ENCODE measurements at places on chromosomes 2 and 18. TPM values are rescaled to one million over a fixed set of nuclear protein-coding genes. Genes with fewer than 3 reads are reported as not detected.
A peak's percentile ranks its signal among the peaks of the same experiment; 100 is the strongest.

The SERPINB12 gene
- total RNA-seq = not detected

The LIMS4 gene
- total RNA-seq = 4.0 TPM

DNA sequence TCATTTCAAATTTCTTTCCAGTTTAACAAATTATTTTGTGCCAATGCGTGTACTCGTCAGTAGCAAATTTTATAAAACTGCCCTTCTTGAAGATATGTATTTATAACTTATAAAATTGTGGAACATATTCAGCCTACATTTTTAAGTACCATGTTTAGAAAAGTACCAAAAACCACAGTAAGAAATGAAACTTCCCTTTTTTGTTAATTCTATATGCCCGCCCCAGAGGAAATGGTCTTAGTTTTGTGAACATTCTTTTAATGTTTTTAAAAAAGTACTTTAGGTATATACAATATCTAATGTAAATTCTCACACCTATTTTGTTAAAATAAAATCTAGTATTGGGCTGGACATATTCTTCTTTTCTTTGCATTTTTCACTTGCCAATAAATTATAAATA lies 1.2 kb downstream of the UGT1A9 start:
- no peak for DNase-seq

- no peak for DNase-seq
These were observed 51.7 kb upstream of the OTX1 start for GRCh38 chr2:62998949-62999348.

DNA sequence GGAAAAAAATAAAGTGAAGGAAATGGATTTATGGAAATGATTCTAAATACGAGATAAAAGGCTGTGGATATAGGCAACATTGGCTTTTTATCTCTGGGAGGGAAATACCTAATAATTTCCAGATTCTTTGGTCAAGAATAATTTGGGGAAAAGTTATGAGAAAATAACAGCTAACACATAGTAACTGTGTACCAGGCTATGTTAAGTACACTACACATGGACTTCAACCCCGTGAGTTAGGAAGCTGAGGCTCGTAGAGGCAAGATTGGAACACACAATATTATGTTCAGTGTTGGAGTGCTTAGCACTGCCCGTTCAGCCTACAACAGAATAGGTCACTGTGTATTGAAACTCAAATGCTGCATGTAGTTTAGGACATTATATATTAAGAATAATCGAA lies 34.3 kb upstream of the GPD2 start:
- DNase-seq = no peak

The PLEKHH2 gene
- total RNA-seq = 3.1 TPM

DNA sequence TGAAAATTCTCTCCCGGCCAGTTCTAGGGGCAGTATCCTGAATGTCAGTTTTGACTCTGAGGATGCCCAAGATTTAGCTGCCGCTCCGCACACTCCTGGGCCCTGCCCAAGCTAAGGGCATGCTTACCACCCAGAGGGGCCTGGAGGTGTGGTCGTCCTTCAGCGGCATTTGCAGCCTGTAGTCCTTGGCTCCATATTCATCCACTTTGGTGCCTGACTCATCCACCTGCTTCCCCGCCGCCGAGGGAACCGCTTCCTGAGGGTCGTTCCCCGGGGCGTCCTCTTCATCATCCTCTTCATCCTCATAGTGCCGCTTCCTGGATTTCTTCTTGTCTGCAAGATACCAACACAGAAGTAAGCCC lies 577 bp downstream of the ERCC3 start:
- no peak for DNase-seq

The SLC4A5 gene
- 1.2 TPM for total RNA-seq

The CPLX4 gene
- not detected for total RNA-seq

- no peak for DNase-seq
These were observed 42.4 kb downstream of the HPCAL1 start for GRCh38 chr2:10345126-10345525.

DNA sequence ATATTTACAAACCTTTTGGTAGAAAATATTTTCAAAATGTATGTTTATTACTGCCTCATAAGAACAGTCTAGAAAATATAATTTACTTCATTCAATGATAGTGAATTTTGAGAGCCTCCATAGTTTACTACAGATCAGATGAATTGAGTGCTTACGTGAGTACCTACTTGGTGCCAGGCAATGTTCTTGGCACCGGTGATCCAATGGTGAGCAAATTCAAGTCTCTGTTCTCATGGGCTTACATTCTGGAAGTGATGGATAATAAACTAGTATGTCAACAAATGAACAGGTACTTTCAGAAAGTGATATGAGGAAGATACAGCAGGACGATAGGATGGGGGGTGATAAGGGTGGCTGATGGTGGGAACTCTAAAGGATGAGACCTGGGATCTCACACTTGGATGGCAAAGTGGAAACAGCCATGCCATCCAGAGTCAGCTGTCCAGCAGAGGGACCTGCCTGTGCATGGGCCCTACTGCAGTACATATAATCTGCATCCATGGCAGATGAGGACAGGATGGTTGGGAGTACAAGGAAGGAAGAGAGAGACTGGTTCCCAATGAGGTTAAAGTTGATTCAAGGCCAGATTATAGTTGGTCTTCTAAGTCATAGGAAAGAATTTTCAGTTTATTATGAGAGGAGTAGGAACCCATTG lies 277.0 kb downstream of the NEDD4L start:
- no peak for DNase-seq

The EDAR gene
- total RNA-seq = not detected

DNA sequence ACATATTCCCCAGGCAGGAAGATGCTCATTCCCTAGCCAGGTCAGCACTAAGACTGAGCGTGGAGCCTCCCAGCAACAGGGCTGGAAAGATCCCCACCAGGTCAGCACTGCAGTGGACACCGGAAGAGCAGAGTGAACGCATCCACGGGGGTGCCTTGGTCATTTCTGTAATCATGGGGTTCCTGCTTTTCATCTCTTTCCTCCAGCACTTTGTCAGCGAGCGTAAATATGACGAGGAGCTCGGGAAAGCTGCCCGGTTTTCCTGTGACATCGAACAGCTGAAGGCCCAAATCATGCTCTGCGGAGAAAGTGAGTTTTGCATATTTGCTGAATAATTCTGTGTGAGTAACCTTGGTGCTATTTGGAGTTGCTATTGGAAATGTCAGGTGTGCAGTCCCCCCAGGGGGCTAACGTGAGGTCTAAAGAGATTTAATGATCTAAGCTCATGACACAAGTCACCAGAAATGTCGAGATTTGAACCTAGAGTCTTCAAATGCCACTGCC lies 40.1 kb downstream of the KCTD18 start:
- DNase-seq = peak; percentile 35

- DNase-seq = no peak
These were observed 26.3 kb downstream of the RHOB start for GRCh38 chr2:20473128-20473527.

GRCh38 chr2:141647353-141647752 lies 483.5 kb downstream of the LRP1B start:
- DNase-seq = no peak

- no peak for DNase-seq
These were observed 5.4 kb upstream of the KCNG2 start for GRCh38 chr18:79792096-79792987.

DNA sequence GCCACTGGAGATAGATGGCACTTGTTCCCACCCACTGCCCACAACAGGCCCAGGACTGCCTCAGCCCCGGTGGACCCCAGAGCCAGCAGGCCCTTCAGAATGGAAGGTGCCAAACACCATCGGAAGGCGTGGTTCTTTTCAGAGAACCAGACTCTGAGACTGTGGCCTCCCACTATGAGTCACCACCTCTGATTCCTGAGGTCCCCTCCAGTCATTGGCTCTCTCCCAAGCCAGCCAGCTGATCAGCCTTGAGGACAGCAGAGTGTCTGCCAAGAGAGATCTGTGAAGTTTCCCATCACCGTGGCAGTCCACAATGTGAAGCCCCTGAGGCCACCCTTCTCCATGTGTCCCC lies 10.4 kb upstream of the MAP3K2 start:
- peak; percentile 94 for DNase-seq

GRCh38 chr2:109562421-109562820 lies 51.3 kb downstream of the SEPTIN10 start:
- DNase-seq = no peak

The INSIG2 gene
- total RNA-seq = 15.2 TPM

The POMC gene
- 5.3 TPM for total RNA-seq

The HTR2B gene
- total RNA-seq = 6.9 TPM

GRCh38 chr2:127225186-127225960 lies 5.3 kb upstream of the CYP27C1 start:
- no peak for DNase-seq

GRCh38 chr18:50606609-50607008 lies 46.7 kb downstream of the MAPK4 start:
- DNase-seq = no peak

The GPR45 gene
- not detected for total RNA-seq

DNA sequence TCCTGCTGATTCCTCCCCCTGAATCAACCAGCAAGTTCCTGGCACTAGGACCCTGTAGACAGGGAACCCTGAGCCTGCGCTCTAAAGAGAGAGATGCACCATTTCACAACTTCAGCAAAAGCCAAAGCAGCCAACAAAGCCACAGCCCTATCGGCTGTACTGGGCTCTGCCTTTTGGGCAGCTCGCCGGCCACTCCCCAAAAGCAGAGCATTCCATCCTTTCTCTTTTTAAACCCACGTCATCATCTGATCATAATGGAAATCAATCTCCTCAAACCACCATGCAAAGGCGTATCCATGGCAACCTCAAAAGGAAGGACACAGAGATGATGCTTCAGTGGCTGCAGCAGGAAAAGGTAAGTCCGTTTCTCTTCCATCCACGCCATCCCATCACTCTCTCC lies 5.3 kb upstream of the DCTN1 start:
- DNase-seq = no peak

The SPATA3 gene
- not detected for total RNA-seq

The SERPINB4 gene
- total RNA-seq = not detected

DNA sequence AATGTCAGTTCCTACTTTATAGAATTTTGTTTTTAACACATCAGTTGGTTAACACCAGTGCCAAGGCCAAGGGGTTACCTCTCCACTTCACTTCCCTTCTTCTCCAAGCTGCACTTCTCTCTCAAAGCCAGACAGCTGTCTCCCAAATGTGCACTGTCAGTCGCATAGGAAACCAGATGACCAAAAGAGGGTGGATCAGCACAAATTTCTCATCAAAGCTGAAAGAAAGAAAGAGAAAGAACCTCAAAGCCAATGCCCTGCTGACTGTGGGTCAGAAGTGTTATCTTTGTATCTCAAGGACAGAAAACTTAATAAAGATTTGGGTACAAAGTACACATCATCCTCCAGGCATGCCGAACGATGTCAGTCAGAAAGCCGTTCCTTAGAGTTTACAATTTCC lies 32.2 kb downstream of the SPATS2L start:
- DNase-seq = no peak

GRCh38 chr2:27250652-27251379 lies 12.0 kb downstream of the SLC30A3 start:
- no peak for DNase-seq

- no peak for DNase-seq
These were observed 716 bp upstream of the SLC39A10 start for GRCh38 chr2:195656161-195656858.
